Stimulated activated CD4-positive, alpha-beta T cell treated with anti-CD3 and anti-CD28 coated beads, Interleukin-2, amount 100 ng/mL, for 48 hours (primary cell): ENCODE measurements at places on chromosomes 1 and 21.

- DNase-seq: no peak
These were observed 65.7 kb downstream of the PEX14 start for GRCh38 chr1:10540277-10541005.

GRCh38 chr1:82141390-82141789 lies 340.7 kb downstream of the ADGRL2 start:
- DNase-seq: no peak

DNA sequence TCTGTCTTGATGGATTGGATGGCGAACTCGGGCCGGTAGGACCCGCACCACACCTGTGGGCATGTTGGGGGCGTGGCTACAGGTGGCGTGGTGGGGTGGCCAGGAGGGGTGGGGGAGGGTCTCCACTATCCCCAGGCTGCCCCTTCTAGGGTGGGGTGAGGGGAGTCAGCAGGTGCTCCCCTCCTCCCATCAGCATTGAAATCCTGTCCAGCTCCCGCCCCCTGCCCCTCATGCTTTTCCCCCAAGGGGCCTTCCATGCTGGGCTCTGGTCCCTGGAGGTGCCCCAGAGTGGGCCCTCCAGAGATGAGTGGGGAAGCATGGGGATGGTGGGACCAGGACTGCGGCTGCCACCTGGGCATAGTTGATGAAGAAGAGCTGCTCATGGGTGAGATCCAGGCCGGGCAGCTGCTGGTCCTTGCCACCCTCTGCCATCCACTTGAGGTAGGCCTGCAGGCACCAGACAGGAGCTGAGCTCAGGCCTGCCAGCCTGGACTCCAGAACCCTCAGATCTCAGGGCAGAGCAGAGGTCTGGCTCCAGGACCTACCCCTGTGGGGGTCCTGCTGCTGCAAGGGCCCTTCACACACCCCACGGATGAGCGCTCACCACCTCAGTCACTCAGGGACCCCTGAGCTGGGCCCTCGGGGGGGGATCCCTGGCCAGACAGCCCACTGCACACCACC lies 5.1 kb downstream of the PRXL2B start:
- no peak for DNase-seq

DNA sequence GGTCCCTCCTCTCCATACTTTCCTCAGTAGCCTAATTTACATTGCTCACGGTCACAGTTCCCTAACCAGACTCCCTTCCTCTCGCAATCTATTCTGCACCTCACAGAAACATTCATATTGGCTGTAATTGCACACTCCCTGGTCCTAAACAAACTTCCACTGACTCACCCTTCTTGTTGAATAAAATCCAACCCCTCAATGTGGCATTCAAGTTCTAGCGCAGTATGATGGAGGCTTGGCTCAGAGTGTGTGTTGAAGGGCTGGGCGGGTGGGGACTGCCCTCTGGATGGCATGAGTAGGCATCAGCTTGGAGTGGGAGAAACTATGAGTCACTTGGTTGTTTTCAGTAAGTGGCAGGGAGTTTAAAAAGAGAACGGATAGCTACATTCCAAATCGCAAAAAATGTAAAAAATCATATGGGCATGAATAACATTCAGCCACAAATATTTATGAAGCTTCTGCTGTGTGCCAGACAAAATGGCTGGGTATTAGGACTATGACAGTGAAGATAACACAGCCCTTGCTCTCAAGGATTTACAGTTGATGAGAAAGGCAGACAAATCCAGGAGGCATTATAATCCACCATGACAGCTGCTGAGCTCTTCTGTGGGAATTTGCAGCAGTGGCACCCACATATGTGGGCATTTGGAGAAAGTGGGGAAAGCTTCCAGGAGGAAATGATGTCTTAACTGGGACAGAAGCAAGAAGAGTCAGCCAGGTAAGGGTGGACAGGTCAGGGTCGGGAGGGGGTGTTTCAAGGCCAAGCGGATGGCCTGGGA lies 42.2 kb upstream of the LYST start:
- no peak for DNase-seq

- DNase-seq: no peak
These were observed 49.1 kb downstream of the ELK4 start for GRCh38 chr1:205582471-205583291.

GRCh38 chr1:199243423-199244061 lies 604.7 kb downstream of the PTPRC start:
- peak; percentile 72 for DNase-seq
